ENCODE measurements at places on chromosomes 7 and 10. TPM values are rescaled to one million over a fixed set of nuclear protein-coding genes. Genes with fewer than 3 reads are reported as not detected.

DNA sequence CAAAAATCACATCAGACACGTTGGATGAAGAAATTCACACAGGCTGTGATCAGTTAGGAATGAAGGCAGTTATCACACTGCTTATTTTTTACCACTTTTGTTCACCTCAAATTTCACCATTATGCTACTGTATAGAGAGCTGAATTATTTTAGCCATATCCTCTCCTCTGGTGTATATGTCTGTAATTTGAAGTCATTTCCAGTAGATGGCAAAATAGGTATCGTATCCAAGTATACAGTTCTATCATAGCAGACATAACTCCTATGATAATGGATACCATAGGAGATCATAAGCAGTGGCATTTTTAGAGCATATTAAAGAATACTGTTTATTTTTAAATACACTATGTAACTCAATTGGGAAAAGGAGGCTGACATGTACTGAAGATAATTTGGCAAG, 909.7 kb downstream of the DNAJB9 start:
- no peak for DNase-seq

Gene COMMD3
- polyA plus RNA-seq, result 132 TPM

Gene OR2A42
- polyA plus RNA-seq, result 0.02 TPM

Gene CXCL12
- polyA plus RNA-seq, result 82.1 TPM

- DNase-seq, result no peak
Observed at GRCh38 chr7:95509199-95509598, 23.5 kb downstream of the ASB4 start.

DNA sequence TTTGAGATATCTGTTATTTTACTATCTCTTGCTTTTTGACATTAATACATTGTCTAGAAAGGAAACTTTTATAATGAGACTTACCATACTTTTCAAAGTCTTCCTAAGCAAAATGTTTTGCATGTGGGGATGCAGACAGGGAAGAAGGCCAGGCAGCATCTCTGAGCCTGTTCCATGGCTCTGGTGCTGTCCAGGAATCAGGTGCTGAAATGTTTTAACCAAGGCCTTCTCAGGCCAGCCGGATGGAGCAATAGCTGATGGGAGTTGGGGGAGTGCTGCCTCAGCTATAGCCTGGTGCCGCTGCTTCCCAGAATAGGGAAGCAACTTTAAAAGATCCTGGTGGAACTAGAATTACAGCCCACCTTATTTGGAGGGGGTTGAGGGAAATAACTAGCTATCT, 38.5 kb downstream of the CRTAC1 start:
- DNase-seq, result no peak

GRCh38 chr10:71513936-71514335, 117.2 kb downstream of the CDH23 start:
- DNase-seq, result no peak

Gene DNAJC12
- polyA plus RNA-seq, result 2.2 TPM

Gene ARL5B
- polyA plus RNA-seq, result 8.6 TPM

Gene IFIT1B
- 0.07 TPM for polyA plus RNA-seq

- DNase-seq, result peak; percentile 87
Observed at GRCh38 chr10:119139464-119140067, 25.9 kb downstream of the SFXN4 start.

GRCh38 chr10:27618906-27619305, 114.8 kb downstream of the RAB18 start:
- no peak for DNase-seq

- no peak for DNase-seq
Observed at GRCh38 chr7:117143580-117143979, 179.3 kb downstream of the WNT2 start.

- no peak for DNase-seq
Observed at GRCh38 chr7:34313289-34313688, 344.7 kb upstream of the NPSR1 start.

Gene TRPV5
- polyA plus RNA-seq, result 0.02 TPM

Gene SPDYE2
- polyA plus RNA-seq, result 0.05 TPM

DNA sequence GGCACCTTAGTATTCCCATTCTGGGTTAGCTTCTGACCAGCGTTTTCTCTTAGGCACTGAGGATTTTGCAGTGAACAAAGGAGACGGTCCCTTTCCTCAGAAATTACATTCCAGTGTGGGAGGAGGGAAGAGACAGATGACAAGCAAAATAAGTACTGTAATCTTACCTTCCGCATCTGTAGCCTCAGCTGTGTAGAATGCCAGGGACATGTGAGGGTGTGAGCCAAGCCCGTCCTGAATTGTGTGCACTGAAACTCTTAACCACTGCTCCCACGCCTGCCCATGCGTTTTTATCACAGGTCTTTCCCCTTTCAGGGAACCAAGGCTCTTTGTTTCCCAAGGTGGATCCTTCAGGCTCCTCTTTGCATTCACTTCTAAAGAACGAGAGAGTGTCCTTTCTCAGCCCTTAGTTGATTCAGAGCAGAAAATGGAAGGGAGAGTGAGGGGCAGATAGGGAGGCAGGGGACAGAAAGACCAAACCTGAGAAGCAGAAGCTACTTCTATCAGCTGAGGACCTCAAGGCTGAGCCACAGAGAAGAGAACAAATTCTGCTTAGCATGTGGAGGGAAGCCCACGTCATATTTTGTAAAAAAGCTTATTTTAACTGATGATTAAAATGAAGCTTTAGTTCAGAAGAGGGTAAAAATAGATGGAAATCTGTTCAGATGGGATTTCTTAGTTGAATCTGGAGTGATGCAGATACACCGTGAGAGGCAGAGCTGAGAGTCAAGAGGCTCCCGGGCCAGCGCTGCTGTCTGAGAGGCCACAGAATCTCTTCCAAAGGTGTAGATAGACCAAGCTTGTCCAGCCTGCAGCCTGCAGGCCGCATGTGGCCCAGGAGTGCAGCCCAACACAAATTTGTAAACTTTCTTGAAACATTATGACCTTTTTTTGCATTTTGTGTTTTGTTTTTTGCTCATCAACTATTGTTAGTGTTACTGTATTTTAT, 122.5 kb downstream of the CCNY start:
- no peak for DNase-seq

GRCh38 chr7:159078911-159079270, 65.8 kb downstream of the VIPR2 start:
- DNase-seq, result no peak

GRCh38 chr10:31000867-31001266, 30.8 kb downstream of the ZNF438 start:
- DNase-seq, result no peak

GRCh38 chr10:70587045-70587658, 15.4 kb downstream of the PRF1 start:
- DNase-seq, result no peak

- DNase-seq, result no peak
Observed at GRCh38 chr7:19932549-19933249, 159.3 kb upstream of the TMEM196 start.

DNA sequence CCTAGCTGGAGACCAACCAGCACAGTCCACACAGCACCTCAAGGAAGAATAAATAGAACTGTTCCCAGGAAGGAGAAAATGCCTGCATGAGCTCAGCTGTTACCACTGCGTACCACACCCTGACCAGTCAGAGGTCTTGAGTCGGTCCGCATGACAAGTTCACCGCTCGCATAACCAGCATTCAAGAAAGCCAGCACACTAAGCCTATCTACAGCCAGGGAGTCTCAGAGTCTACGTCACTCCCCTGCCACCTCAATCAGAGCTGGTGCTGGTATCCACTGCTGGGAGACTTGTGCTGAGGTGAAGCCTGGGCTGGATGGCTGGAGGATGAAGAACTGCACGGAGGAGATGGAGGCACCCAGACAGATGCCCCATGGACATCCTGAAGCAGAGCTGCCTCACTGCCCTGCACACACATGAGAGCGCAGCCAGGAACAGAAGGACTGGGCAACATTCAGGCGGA, 19.6 kb downstream of the AKR1C1 start:
- DNase-seq, result no peak

DNA sequence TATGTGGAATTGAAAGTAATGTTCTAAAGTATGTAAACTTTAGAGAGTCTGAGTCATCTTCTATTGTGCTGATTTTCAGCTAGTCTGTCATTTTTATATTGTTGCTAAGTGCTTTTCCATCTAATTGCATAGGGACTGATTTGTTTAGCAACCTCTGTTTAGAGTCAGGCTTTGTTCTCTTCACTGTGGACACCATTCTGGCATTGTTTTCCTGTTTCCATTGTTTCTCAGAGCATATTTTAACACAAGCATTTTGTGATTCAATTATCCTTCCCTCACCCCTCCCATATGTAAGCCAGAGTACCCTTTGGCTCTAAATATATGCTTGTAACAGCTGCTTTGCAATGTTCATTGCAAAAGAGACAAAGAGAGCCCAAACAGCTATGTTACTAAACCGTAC, 748.4 kb upstream of the PHF14 start:
- no peak for DNase-seq

GRCh38 chr10:125159932-125160855, at the start of gene CTBP2:
CTBP2 (minus strand) TSS chr10:125160563.
- no peak for DNase-seq

- no peak for DNase-seq
Observed at GRCh38 chr7:90271753-90272152, 26.8 kb downstream of the CFAP69 start.

DNA sequence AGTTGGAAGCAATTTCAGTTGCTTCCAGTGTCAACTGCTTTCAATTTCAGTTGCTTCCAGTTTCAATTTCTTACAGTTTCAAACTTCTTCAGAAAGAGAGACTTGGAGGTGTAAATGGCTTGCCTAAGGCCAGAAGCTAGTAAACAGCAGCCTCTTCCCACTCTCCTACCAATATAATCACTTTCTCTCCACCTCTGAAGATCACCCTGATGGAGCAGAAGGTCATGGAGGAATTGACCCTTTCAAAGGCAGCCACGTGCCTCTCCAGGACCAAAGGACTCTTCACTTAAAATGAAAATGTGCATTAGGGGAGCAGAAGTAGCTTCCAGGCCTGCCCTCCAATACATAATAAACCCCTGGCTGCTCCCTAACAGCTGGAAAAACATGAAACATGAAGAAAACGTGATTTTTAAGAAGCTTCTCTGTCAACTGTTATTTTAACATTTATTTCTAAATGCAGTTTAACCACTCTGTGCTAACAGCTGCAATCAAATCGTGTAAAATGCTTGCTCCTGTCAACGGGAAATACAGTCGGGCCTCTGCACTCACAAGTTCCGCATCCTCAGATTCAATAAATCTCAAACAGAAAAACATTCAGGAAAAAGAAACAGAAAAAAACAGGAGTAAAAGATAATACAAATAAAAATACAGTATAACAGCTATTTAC, 1020.6 kb downstream of the XPNPEP1 start:
- DNase-seq, result no peak

Gene NEURL1
- polyA plus RNA-seq, result 3.0 TPM

GRCh38 chr7:155787171-155787851, 25.0 kb downstream of the SHH start:
- DNase-seq, result no peak

DNA sequence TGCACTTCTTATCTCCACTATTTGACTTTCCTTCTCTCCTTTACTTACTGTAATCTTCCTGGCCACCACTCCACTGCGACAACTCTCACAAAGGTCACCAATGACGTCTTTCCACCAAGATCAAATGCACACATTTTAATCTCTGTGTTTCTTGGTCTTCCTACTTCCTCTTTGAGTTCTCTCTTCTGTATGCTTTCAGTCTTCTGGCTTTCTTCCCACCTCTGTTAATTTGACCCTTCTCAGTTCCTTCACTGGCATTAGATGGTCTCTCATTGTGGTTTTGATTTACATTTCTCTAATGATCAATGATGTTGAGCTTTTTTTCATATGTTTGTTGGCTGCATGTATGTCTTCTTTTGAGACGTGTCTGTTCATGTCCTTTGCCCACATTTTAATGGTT, 31.9 kb downstream of the FAM107B start:
- DNase-seq, result no peak

DNA sequence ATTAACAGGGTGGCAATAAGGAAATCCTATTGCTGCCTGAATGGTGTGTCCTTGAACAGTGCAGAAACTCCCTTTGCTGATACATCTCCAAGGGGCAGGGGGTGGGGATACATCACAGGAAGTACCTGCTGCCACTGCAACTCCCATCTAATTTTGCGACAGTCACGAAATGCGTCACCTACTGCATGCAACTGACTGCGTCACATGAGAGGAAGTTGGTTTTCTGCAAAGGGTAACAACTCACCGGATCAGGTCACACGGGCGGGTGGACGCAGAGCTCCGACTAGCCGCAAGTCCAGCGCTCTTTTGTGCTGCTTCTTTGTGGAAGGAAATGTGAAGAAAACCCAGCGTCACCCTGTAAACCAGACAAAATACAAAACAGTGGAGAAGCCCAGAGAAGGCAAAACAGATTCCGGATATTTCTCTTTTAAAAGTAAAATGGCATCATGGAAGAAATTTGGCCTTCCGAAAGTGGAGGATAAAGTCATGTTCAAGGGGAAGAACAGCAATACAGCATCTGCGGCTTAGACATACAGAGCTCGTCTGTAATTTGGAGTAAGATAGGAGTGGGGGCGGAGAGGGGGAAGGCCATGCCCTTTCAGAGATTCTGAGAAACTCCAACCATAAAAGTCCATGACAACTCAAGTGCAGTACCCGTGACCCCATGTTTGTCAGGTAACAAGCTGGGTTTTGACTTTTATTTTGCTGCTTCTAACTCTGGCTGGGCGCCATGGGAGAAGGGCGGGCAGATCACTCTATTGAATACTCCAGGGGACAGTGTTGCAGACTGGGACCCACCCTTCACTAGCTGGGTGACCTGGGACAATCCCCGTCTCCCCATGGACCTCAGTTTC, 32.3 kb upstream of the PLEKHS1 start:
- DNase-seq, result no peak

DNA sequence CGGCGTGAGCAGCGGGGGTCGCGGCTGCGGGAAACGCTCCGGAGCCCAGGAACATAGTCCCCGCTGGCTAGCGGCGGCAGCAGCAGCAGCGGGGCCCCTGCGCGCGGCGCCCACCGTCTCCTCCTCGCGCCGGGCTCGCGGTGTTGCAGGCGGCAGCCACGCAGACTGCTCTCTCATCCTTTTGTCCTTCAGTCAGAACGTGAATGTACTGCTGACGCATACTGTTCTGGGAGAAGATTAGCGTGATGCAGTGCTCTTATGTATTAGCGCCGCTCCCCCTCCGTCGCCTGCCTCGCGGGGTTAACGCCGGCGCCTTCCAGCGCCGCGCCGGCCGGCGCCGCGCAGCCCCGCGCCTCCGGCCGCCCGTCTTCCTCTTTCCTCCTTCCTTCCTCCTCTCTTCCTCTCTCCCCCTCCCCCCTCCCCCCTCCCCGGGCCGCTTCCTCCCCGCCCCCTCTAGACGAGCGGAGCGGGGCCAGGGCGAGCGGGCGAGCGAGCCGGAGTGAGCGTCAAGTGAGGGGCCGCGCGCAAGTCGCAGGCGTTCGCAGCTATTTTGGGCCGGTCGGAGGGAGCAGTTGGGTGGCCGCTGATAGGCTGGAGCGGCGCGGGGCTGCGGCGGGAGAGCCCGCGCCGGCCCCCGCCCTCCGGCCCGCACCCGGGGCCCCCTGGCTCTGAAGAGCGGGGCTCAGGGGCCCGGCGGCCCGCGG, 816 bp upstream of the LRRC4 start:
- DNase-seq, result peak; percentile 38

DNA sequence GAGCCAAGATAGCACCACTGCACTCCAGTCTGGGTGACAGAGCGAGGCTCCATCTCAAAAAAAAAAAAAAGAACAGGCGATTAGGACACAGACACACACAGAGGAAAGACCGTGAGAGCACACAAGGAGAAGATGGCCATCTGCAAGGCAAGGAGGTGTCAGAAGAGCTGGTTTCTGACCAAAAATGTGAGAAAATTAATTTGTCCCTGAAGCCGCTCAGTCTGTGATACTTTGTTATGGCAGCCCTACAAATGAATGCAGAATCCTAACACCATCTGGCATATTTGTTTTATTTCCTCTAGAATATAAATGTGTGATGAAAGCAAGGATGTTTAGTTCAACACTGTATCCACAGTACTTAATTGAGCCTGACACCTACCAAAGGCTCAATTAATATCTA, 69.7 kb downstream of the ZFAND4 start:
- no peak for DNase-seq

GRCh38 chr7:11168650-11169170, 195.0 kb downstream of the PHF14 start:
- DNase-seq, result no peak

Gene PVRIG
- 30.7 TPM for polyA plus RNA-seq

All from thymus (tissue), 14 donors.